ENCODE measurements at places on chromosomes 16 and 17.

DNA sequence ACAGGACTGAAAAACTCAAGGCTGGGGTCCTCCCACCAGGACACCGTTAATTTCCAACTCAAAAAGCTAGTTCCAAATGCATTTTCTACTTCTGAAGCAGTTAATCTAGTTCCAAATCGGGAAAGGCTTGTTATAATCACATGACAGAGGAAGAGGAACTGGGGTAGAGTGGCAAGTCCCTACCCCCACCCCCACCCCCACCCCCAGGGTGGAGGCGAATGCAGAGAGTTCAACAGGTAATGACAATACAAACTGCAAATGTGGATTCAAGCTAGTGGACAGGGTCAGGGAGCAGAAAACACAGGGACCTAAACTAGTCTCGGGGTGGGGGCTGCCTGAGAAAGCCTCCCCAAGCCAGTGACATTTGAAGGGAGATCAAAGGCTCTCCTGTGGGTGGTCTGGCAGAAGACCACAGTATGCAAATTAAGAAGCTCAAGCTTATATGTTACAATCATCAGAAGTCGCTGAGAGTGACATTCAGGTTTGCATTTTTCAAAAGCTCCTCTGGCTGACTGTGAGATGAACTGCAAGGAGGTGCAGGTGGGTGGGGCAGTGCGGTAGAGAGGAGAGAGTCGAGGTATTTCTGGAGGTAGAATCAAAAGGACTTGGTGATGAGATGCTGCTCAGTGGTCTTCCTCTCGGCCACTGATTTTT is 56.4 kb upstream of the SLC25A19 start:
- DNase-seq = no peak

DNA sequence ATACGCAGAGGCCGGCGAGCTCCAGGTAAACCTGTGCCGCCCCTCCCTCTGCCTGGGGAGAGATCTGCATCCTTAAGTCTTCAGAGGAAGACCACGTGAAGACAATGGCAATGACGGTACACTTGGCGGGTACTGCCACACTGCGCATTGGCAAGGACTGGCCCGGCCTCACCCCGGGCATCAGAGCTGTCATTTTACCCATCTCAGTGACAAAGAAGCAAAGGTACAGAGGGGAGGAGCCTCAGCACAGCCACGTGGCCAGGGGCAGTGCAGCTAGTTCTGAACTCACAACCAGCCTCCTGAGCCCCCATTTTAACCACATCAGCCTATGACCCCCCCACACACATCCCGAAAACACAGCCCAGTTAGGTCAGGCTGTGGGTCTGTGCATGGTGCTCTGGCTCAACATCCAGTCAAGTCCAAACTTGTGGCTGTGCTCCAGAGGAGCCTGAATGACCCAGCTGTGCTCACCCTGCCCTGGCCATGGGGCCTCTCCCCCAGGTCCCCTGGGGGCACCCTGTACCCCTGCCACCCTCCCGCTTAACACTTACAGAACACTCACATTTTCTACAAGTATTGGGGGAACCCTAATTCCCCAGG is 80.6 kb downstream of the C16orf95 start:
- DNase-seq = no peak

DNA sequence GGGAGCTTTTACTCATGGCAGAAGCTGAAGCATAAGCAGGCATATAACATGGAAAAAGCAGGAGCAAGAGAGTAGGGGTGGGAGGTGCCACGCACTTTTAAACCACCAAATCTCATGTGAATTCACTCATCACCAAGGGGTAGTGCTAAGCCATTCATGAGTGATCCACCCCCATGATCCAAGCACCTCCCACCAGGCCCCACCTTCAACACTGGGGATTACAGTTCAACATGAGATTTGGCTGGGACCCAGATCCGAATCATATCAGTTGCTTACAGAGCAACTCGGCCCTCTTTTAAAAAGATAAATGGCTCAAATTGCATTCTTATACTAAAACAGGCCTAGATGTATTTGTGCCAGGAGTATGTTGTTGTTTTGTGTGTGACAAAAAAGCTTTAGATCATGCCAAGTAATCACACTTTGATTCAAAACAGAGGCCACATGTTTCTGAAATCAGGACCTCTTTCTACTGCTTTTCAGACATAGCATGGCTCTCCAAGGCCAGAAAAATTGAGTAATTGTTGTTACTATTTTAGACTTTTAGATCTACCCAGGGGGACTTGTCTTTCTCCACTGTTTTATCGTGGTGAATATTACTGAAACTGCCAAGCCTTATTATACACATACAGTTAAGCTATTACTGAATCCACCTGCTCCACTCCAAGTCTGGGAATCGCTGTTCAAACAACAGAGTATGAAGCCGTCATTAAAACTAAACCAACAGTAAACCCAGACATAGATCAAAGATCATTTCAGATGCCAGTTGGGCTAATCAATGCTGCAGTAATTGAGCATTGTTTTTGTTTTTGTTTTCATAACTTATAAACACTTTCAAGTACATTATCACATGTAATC is 163.3 kb downstream of the KCNJ2 start:
- DNase-seq = no peak

- DNase-seq = no peak
Measured at GRCh38 chr17:27526604-27527002, 70.4 kb downstream of the KSR1 start.

GRCh38 chr17:63641692-63642448 is 19.7 kb downstream of the MAP3K3 start:
- DNase-seq = no peak

GRCh38 chr16:85304337-85304736 is 192.1 kb upstream of the CIBAR2 start:
- DNase-seq = no peak

DNA sequence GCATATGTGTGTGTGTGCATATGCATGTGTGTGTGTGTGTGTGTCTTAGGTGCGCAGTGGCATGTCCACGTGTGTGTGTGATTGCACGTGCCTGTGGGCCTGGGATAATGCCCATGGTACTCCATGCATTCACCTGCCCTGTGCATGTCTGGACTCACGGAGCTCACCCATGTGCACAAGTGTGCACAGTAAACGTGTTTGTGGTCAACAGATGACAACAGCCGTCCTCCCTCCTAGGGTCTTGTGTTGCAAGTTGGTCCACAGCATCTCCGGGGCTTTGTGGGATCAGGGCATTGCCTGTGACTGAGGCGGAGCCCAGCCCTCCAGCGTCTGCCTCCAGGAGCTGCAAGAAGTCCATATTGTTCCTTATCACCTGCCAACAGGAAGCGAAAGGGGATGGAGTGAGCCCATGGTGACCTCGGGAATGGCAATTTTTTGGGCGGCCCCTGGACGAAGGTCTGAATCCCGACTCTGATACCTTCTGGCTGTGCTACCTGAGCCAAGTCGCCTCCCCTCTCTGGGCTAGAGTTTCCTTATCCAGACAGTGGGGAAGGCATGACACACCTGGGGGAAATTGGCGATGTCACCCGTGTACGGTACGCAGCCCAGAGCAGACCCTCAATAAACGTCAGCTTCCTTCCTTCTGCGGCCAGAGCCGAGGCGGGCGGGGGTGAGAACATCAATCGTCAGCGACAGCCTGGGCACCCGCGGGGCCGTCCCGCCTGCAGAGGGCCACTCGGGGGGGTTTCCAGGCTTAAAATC is 47.6 kb downstream of the IL21R start:
- no peak for DNase-seq

DNA sequence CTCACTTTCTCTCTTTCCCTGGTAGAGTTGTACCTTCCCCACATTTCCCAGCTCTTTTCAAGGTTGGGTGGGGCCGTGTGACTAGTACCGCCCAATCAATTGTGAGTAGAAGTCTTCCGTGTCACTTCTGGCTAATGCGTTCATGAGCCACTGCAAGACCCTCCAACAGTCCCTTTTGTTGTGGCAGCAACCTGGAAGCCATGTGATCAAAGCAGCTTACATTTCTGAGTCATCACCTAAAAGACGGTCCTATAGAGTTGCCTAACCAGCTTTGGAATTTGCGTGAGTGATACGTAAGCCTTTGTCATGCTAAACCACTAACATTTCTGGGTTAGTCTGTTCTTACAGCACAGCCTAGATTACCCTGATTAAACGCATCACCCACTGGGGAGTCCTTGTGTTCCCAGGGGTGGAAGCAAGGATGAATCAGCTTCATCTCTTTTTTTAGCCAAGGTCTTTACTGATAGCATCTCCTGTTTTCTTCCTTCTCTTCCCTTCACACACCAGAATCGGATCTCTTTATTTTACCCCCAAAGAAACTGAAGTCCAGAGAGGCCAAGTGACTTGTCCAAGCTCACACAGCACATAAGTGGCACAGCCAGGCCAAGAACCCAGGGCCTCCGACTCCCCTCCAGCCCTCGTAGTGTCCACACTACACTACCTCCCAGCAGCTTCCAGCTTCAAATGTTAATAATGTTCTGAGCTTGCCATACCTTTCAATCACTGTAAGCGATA is 366.3 kb upstream of the XYLT1 start:
- peak; percentile 72 for DNase-seq

- DNase-seq = peak; percentile 85
Measured at GRCh38 chr17:80789356-80789902, 202.2 kb upstream of the CHMP6 start.

- DNase-seq = no peak
Measured at GRCh38 chr16:57661510-57661909, 6.6 kb upstream of the ADGRG3 start.

- DNase-seq = no peak
Measured at GRCh38 chr17:21177854-21178600, 35.9 kb downstream of the TMEM11 start.

DNA sequence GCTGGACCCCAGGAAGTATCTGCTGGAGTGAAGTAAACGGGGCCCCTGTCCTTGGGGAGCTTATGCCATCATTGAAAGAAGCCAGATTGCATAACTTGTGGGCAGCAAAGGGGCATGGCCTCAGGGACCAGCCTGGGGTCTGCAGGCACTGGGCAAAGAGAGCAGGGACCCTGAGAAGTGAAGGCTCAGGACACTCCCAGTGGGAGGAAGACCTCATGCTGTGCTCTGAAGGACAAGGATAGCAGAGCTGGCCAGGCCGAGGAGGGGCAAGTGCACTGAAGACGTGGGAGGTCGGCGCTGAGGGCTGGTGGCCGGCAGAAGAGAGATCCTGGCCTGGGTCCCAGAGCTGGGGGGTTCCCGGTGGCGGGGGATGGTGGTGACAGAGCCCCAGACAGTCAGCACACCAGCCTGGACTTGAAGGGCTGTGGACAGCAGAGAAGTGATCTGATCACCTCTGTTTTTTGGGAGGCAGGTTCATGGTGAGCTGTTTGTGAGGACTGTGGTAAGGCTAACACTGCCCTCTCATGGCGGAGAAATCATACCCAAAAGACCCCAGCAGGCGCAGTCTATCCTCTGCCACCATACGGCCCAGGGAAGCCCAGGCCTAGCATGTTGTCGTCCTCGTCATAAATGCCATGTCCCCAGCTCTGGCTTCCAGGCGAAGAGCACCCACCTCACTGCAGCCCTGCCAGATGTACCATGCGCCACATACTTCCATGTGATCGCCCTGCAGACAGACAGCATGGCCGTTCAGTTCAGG is 7.1 kb upstream of the CNP start:
- peak; percentile 22 for DNase-seq
